ENCODE measurements at places on chromosomes 5 and 9.

- DNase-seq = no peak
Observed at GRCh38 chr5:176190886-176191755, 47.1 kb upstream of the SIMC1 start.

DNA sequence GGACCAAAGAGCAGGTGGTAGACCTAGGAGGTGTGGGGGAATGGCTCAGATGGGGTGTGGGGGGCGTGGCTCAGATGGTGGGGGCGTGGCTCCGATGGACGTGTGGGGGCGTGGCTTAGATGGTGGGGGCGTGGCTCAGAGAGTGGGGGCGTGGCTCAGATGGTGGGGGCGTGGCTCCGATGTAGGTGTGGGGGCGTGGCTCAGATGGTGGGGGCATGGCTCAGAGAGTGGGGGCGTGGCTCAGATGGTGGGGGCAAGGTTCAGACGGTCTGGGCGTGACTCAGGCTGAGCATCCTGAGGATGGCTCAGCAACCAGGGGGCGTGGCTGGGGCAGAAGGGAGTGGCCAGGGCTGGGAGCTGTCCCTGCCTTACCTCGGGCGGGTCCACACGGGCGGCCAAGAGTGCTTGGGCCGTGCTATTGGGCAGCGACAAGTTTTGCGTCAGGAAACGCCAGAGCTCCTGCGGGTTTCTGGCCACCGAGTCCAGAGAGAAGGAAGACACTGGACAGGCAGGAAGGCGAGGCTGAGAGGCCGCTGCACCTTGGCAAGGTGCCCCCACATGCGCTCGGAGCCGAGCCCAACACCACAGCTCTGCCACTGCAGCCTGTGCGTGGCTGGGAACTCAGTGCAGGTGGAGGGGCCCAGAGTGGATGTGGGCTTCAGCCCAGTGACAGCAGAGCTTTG, 5.9 kb downstream of the ABCA2 start:
- peak; percentile 67 for DNase-seq

GRCh38 chr9:90942555-90942954, 140.9 kb downstream of the SYK start:
- DNase-seq = no peak

GRCh38 chr5:97355775-97356174, 172.7 kb upstream of the RIOK2 start:
- DNase-seq = no peak

DNA sequence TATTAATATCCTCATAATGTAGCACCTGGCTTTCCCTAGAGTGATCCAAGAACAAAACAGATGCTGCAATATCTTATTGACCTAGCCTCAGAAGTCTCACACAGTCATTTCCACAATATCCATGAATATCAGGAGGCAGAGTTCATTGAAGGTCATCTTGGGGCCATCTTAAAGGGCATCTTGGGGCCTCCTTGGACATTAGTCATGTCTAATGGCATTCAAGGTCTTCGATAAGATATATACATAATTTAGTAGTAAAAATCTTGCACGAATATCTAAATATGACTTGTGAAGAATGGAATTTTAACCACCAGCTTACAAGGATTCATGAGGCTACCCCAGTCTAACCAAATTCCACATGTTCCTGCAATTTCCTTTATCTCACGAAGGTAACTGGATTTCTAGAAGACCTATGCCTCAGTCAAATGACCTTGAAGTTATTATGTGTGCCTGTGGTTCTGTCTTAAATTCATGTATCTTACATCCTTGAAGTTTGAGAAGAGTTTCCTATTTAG, 163.6 kb upstream of the SPEF2 start:
- no peak for DNase-seq

DNA sequence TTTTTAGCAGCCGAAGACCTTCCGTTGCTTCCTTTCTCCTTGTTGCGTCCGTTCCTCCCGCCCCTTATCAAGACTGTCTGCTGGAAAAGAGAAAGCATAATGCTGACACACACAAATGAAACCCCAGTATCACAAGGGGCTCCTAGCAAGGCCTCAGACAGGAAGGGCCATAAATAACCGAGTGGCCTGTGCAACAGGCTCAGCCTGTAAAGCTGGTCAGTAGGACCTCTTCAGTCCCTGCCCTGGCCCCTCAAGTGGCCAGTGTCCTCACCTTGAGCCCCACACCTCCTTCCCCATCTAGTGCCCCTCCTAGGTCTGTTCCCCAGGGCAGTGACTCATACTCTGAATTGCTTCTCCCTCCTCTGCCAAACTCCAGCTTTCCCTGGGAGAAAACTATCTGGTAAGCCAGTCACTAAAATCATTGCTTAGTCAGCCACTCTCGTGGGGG, 174.6 kb upstream of the IL12B start:
- no peak for DNase-seq

DNA sequence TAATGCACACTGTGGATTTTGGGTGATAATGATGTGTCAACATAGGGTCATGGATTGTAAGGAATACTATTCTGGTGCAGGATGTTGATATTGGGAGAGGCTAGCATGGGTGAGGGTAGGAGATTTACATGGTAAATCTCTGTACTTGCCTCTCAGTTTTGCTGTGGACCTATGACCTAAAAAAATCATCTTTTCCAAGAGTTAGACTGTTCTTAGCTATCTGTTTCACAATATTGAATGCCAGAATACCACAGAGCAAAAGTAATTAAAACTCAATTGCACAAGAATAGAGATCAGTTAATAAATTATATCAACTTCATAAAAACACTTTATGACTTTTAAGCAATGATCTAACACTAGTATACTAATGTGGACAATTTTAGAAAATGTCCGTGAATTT, 651.6 kb downstream of the HTR1A start:
- no peak for DNase-seq

DNA sequence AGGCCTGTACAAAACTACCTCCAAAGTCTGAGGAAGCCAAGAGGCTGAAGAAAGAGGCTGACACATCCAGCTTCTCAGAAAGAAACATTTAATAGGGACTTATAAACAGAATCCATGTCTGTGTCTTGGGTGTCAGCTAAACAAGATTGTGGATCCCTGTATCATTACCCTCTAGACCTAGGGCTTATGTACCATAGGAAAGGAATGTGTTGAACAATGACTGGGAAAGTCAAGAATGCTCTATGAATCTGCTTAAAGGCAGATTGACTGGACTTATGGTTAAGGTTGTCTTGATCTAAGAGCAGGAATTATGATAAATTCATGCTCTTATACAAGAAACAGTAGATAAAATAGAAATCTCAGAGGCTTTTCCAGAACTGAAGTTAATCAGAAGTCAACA, 335.7 kb upstream of the RPS23 start:
- DNase-seq = no peak

DNA sequence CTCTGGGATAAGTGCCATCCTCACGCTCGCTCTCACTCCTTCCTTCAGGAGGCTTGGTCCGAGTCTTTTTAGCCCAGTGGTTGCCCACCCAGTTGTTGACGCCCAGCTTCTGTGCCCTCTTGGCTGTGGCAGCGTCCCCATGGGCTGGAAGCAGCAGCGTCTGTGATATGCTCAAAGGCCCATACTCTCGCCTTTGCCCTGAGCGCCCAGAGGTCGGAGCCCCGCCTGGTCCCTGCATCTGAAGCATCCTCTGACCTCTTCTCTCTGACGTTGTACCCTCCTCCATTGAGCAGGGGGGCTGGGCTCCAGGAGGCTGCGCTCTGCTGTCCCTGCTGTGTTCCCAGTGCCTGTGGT, 78.0 kb upstream of the CACNA1B start:
- no peak for DNase-seq

DNA sequence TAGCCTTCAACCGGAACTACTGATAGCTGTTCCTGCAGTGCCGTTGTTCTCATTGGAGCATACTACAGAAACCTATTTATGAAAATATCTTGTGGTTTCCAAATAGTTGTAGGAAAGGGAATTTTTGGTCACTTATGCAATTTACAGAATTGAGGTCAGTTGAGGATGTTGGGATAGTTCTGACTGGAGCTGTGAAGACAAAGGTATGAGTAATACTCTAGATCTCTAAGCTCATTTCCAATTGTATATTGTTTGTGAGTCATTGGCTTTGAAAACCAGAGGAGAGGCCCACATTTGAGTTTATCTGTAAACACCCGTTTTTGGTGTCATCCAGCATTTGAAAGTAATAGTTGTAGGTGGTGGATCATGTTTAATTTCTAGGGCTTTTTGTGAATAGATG, 561.3 kb upstream of the WWC1 start:
- DNase-seq = no peak

DNA sequence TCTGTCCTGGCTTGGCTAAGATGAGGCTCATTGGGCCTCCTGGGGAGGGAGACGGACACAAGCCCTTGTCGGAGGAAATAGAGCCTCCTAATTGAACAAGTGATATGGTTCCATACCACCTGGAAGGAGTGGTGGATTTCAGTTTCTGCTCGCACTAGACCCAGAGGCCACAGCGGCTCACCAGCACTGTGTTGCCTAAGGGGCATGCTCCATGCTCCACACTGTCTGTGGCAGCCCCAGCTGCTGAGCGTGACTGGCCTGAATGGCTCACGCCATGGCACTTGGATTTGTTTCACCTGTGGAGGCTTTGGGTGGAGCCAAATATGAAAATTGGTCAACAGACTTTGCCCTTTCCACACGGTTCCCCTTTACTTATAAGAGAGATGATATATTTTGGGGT, 181.1 kb downstream of the HSPA4 start:
- no peak for DNase-seq

DNA sequence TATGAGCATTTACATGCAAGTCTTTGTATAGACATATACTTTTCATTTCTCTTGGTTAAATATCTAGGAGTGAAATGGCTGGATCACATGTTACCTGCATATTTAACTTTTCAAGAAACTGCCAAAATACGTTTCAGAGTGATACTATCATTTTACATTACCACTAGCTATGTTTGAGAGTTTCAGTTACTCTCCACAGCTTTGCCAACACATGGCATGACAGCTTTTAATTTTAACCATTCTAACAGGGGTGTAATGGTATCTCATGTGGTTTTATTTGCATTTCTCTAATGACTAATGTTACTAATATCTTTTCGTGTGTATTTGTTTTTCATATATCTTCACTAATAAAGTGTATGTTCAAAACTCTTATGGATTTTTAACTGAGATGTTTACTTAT, 99.8 kb downstream of the DTWD2 start:
- no peak for DNase-seq

DNA sequence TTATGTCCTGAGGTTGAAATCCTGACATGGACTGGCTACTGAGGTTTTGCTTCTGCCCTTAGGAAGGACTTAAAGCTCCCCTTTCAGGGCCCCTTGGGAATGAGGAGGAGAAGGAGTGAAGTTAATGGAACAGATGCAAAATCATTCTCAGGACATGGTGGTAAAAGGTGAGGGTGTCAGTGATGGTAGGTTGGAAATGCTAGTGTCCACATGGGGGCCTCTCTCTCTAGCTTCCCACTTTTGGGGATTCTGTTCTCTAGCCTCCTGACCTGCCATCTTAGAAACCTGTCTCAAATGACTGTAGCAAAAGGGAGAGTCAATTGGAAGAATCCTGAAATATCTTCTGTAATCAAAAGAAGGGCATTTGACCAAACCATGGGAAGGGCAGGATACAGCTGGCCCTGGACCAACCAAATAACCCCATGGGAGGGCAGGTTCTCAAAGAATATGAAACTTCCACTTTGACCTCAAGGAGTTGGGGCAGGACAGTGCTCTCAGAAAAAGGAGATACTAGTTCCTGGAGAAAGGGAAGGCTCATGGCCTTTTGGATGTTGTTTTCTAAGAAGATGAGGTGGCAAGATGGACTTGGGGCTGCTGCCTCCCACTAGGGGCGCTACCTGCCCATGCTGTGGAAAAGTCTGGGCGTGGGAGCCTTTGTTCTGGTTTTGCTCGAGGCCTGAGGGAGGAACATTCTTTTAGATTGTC, 21.2 kb upstream of the MLANA start:
- DNase-seq = peak; percentile 34

GRCh38 chr5:53211799-53212198, 102.2 kb upstream of the MOCS2 start:
- DNase-seq = no peak

DNA sequence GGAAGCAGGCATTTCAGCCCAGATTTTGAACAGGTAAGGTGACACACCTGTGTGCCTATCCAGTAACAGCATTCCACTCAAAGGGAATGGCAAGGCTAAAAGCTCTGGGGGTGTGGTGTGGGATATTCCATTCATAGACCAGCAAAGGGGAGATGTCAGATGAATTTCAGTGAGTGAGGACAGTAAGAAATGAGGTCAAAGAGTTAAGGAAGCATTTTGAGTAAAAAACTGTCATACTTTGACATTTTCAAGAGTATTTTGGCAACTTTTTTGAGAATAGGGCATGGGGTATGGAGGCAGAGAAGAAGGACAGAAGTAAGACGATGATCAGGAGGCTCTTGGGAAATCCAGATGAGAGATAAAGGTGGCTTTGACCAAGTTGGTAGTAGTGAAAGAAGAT, 2.2 kb upstream of the ELOVL7 start:
- no peak for DNase-seq

GRCh38 chr5:12392246-12392645, 488.0 kb upstream of the CTNND2 start:
- no peak for DNase-seq

DNA sequence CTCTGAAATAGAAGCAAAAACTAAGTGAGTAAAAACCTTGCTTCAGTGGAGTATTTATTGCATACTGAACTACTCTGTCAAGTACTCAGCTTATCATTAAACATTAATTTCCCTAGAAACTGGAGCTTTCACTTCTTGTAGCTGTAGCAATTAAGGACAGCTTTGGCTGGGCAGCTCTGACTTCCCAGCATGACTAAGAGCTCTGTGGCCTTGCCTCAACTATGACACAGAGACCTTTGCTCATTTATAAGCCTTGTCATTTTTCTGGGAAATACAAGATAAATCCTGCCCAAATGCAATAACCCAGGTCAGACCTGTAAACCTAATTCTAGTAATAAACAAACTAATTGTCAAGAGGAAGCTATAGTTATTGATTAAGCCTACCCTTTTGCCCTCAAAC, 65.4 kb upstream of the STK32A start:
- no peak for DNase-seq

DNA sequence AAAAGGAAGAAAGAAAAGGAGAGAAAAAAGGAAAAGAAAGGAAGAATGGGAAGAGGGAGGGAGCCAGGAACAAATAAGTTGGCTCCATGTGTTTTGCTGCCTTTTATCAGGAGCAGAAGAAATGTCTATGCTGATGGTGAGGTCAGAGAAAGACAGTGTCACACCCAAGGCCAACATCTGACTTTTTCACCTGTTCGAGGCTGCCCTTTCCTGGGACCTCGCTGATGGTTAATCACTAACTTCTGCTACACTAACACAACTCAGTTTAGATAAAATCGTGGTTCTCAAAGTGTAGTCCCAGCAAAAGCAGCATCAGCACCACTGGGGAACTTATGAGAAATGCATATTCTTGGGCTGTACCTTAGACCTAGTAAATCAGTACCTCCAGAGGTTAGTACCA, 88.2 kb upstream of the FER start:
- DNase-seq = no peak

GRCh38 chr5:175863316-175863715, 8.1 kb upstream of the CPLX2 start:
- DNase-seq = no peak

DNA sequence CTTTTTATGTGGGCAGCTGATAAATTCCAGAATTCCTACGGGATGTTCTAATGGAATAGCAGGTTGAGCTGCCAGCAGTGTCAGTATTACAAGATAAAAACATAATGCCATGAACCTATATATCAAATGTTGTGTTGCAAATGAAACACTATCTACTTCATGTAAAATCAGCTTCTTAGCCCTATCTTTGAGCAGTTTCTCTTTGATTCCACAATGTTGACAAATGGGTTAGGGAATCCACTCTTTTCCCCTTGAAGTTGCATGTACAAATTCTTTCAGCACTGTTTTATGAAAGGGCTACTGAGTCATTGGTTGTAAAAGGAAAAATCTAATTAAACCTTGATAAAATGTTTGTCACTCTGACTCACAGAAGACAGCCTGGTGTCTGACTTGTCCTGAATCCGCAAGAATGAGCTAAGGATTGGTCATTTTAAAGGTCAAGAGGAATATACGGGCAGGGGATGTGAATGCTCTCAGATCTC, 950.6 kb upstream of the NUDT12 start:
- no peak for DNase-seq

Measured in stimulated activated CD4-positive, alpha-beta T cell treated with anti-CD3 and anti-CD28 coated beads, Interleukin-12 subunit alpha, Interleukin-12 subunit beta, amount 100 ng/mL, for 48 hours (primary cell).